ENCODE measurements at places on chromosomes 12 and 14.

DNA sequence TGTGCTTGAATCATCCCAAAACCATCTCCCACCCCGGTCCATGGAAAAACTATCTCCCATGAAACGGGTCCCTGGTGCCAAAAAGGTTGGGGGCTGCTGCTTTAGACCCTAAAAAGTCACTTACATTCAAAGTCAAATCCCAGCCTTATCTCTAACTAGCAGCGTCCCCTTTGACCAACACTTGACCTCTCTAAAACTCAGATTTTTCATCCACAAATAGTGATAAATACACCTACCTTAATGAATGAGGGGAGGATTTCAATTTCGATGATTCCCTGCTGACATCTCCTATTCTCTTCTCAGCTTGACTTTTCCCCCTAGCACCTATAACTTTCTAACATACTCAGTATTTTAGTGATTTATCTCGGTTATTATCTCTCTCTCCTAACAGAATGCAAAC, 137.3 kb downstream of the BTG1 start:
- no peak for DNase-seq

GRCh38 chr14:101202627-101203404, 299.3 kb upstream of the RTL1 start:
- DNase-seq = peak; percentile 55

- no peak for DNase-seq
Measured at GRCh38 chr12:10607885-10608458, 5.4 kb downstream of the MAGOHB start.

DNA sequence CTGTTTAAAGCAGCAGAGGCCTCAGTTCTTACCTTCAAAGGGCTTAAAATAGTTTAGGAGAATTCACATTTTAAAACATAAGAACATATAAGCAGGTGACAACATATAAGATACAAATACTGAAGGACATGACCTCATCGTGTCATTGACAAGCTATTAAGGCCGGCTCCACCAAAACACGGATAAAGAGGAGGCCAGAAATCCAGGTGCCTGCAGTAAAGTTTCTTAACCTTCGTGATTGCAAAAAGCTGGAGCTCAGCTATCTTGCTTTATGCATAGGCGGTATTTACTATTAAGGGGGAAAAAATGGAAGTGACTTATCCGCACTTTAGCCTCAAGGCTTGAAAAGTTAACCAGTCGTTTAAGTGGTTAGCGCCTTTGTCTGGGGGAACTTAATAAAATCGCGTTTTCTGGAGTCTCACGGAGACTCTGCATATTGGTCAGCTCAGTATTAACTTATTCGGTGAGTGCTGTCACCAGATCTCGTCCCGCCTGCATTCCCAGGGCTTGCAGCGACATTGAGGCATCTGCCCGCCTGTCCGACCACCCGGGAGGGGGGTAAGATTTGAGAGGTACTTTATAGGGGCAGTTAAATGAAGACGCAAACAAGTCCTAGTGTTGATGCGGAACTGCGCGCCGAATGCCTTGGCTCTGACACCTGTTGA, 1.1 kb upstream of the SP1 start:
- DNase-seq = no peak

GRCh38 chr12:31298922-31299321, 27.0 kb downstream of the SINHCAF start:
- DNase-seq = no peak

DNA sequence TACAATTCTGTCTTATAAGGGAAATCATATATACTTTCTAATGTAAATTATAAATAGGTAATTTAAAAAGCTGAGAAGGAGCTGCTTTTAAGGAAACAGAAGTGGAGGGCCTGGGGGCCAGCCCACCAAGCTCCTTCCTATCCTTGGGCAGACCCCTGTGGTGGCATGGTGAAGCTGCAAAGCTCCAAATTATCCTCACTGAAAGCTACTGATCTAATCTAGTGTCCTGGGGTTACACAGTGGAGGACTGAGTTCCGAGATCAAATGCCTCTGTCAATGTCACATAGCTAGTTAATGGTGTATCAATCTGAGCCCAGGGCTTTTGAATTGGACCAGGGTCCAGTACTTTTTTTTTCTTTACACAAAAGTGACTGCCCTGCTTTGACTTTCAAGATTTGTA, 355.4 kb downstream of the CEP128 start:
- no peak for DNase-seq

DNA sequence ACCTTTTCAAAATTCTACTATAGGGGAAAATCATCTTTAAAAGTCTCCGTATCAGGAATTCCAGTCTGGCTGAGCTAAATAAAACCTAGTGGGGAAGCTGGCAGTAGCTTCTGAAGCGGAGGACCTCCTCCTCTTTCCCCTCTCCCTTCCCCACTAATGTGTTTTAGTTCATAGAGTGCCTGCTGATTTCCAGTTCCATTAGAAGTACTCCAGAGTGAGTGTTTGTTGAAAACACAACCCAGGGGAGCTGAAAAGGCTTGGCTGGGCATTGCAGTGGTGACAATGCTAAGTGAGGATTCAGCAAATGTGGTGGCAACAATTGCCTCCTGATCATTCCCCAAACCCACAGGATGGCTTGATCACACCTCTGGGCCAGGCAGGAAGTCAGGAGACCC, 144.2 kb upstream of the FRMD6 start:
- no peak for DNase-seq
